ENCODE measurements at places on chromosomes 16 and 17.

- DNase-seq, result no peak
These were observed 115.1 kb downstream of the PRKCB start for GRCh38 chr16:23950898-23951297.

- no peak for DNase-seq
These were observed 99.3 kb upstream of the SOX9 start for GRCh38 chr17:72021417-72022041.

DNA sequence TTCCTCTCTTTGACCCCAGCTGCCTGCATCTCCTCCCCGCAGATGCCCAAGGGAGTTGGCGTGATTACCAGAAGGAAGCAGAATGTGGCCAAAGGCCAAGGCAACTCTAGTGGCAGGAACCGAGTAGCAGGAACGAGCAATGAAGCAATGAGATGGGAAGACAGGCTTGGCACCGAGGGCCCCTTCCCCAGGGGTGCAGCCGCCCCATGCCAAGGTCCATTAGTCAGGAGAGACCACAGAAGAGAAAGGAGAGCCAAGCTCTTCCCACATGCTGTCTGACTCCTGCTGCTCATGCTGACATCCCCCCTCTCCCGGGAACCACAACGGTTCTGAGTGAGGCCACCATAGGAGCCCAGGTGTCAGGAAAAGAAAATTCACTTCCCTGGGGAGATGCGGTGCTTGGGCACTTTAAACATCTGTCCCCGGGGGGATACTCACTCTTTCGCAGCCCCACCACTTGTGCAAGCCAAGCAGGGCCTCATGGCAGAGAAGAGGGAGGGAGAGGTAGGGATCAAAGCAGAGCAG, 67.4 kb downstream of the MYO18A start:
- DNase-seq, result no peak

DNA sequence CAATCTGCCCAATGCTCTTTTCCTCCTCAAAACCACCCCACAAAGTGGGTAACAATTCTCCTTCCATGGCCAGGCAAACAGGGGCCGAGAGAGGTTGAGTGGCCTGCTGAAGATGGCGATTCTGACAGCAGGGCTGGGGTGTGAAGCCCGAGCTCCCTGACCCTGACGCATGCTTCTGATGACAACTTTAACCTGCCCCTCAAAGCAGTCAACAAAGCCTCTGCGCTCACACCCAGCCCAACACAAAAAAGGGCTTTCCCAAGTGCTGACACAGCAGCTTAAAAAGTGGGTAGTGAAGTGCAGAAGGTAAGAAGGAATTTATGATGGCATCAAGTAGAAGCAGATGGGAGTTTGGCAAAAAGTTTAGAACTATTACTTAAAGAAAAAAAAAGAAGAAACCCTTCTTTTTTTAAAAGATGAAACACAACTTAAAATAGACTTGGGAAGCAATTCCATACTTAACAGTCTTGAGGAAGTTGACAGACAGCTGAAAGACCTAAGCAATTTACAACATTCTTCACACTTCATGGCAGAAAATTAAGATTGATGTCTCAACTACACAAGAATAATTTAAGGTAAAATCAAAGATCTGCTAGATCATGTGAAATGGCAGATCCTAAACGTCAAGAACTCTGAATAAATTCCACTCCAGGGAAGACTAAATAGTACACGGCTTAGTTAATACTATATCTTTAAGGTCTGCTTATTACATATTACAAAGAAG, 133.9 kb downstream of the PARN start:
- no peak for DNase-seq

DNA sequence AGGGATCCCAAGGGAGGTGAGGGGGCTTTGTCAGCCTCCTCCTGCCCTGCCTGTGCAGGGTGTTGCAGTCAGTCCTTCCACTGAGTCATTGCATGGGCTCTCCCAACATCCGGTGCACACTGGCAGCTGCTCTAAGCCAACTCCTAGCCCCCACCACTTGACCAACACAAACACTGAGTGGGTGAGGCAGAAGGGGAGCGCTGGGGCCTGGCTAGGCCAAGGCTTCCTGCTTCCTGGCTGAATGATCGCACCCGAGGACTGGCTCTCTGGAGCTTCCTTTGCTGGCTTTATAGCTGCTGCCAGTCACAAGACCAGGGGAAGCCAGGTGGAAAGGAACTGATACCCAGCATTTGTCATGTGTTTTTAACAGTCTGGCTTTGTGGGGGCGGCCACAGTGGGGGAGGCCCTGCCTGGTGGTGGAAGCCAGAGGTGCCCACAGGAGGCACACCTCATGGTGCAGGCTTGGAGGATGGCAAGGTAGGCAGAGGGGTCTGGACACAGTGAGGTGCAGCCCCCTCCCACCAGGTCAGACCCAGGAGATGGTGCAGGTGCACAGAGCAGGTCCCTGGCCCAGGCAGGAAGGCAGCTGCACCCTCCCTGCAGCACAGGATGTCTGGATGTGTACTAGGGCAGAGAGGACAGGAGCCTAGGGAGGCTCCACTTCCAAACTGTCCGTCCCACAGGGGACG, 6.8 kb downstream of the MPG start:
- DNase-seq, result peak; percentile 23

DNA sequence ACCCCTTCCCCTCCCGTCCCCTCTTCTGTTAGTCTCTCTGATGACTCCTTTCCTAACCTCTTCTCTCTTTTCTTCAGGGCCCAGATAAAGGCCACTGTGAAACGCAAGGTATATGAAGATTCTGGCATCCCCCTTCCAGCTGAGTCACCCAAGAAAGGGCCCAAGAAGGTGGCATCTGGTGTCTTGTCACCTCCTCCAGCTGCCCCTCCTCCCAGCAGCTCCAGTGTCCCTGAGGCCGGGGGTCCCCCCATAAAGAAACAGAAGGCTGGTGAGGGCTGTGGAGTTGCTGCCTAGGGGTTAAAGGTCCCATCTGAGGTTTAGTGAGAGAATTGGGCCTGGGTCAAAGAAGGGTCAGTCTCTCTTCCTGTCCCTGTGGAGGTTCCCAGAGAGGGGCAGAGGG, 4.0 kb downstream of the RNASEK start:
- DNase-seq, result no peak

- no peak for DNase-seq
These were observed 6.4 kb downstream of the NHERF1 start for GRCh38 chr17:74754832-74755231.

DNA sequence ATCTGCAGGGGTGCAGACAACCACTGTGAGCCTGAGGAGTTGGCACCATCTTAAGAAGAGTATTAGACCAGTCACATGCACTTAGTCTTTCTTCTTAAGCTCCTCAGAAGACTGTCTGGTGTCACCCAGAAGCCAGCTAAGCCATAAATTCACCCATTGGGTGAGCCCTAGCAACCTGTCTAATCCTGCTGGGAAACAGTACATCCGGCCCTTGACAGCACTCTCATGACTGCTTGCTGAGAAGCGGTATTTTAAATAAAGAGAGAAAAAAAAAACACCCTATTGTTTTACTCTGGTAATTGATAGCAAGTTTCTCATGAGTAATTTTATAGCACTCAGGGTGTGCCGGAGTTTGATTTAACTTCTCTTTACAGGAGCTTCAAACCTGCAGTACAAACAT, 134.7 kb downstream of the SOX9 start:
- DNase-seq, result no peak

- DNase-seq, result no peak
These were observed 19.7 kb downstream of the ST6GALNAC2 start for GRCh38 chr17:76565728-76566612.

Data from activated CD4-positive, alpha-beta T cell treated with anti-CD3 and anti-CD28 coated beads for 24 hours (primary cell).